ENCODE measurements at places on chromosomes 12 and 14.

- no peak for DNase-seq
Measured at GRCh38 chr14:103223818-103224352, 100.6 kb downstream of the TNFAIP2 start.

DNA sequence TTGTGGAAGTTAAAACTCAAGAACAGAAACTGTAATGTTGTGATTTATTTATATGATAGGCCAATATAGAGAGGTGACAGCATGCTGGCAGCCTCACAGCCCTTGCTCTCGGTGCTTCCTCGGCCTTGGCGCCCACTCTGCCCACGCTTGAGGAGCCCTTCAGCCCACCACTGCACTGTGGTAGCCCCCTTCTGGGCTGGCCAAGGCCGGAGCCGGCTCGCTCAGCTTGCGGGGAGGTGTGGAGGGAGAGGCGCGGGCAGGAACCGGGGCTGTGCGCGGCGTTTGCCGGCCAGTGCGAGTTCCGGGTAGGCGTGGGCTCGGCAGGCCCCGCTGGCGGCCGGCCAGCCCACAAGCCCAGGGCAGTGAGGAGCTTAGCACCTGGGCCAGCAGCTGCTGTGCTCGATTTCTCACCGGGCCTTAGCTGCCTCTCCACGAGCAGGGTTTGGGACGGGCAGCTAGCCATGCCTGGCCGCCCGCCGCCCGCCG, 65.8 kb upstream of the SLC8A3 start:
- no peak for DNase-seq

- no peak for DNase-seq
Measured at GRCh38 chr12:87163122-87163521, 866.1 kb downstream of the C12orf50 start.

- DNase-seq, result no peak
Measured at GRCh38 chr12:28189784-28190320, 404 bp upstream of the CCDC91 start.

- DNase-seq, result peak; percentile 98
Measured at GRCh38 chr12:124927201-124928094, 13.0 kb upstream of the UBC start.

GRCh38 chr12:1197264-1198018, 206.4 kb downstream of the ERC1 start:
- no peak for DNase-seq

- DNase-seq, result no peak
Measured at GRCh38 chr12:2266666-2267620, 214.2 kb downstream of the CACNA1C start.

DNA sequence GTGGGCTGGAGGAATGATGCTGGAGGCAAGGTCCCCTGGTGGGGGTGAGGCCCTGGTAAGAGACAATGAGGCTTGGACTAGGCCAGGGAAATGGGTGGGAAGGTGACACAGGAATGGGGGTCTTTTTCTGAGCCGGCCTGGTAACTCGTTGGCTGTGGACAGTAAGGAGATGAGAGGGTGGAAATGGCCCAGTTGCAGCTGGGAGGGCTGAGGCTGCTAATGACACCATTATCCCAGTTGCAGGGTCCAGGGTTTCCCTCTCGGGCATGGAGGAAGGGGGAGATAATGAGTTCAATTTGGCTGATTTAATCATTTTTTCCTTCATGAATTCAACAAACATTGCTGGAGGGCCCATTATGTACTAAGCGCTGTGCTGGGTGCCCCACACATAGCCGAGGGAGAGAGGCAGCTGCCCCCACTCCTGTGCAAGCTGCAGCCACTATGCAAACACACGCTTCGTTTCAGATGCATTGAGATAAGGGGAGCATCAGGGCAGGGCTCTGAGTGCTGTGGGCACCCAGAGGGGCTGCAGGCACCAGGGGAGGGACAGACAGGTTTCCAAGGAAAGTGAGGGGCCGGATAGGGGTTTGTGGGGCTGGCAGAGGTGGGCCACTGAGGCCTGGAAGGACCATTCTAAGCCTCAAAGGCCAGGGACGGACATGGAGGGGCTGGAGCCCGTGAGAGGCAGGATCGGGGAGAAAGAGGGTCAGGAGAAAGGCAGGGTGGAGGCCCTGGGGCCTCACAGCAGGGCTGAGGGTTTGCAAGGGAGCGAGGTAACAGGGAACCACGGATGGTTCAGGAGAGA, 43.2 kb upstream of the MEG3 start:
- no peak for DNase-seq

- DNase-seq, result no peak
Measured at GRCh38 chr12:52542785-52543318, 10.1 kb downstream of the KRT71 start.

DNA sequence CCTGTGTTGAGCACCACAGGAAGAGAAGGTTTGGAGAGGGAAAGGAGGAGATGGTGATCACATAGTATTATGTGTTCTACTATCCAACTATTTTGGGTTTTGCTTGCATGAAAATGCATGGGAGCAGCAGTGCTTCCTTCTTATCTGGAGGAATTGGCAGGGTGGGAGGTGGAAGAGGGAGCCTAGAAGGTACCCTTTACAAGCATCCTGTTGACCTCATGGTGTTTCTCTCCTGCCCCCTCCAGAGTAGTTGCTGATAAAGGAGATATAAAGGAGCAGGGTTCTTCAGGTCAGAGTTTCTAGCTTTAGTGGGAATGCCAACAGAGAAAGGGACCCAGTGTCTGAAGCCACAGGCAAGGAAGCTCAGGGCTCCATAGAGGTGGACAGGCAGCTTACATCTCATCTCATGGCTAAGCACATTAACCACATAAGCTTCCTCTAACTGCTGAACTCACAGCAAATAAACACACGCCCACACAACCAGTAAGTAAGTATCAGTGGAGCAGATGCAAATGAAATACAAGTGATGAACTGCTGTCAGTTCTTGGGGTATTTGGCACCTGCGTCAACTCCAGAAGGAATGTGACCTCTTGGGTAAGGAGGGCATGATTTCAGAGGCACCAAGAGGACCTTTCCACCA, 174.2 kb upstream of the SLC38A2 start:
- no peak for DNase-seq

- no peak for DNase-seq
Measured at GRCh38 chr14:100155049-100155621, 4.3 kb downstream of the DEGS2 start.

GRCh38 chr12:4331842-4332241, 10.8 kb downstream of the TIGAR start:
- no peak for DNase-seq

DNA sequence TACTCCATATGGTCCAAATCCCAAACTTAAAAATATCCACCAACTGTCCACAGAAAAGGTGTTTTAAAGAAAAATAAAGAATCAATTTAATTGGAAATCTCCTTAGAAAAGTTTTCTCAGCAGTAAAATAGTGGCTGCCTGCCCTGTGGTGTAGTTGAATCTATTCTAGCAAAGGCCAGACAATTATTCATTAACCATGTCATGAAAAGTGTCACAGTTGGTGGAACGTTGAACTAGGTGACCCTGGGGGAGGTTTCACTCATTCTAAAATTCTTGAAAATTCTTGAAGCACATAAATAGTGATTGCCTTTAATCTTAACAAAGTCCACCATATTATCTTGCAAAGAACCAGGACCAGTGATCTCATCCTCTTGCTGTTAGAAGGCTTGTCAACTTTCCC, 78.4 kb upstream of the GZMB start:
- no peak for DNase-seq

DNA sequence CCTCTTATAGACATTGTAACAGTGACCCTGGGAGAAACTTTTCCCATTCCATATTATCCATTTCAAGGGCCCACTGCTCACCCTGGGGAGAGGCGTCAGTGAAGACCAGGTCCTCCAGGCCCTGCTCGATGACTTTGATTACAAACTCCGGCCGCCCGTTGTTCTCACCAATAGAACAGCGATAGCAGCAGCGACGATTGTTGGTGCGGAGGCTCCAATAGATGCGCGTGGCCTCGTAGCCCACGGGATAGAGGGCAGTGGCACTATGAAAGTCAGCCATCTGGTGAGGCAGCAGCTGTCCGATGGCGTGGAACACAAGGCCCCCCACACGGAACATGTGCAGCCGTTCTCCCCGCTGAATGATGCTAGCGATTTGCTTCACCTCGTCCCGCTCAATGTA, 7.5 kb upstream of the PRKAG1 start:
- DNase-seq, result no peak

GRCh38 chr12:111448846-111449790, 43.4 kb downstream of the SH2B3 start:
- peak; percentile 51 for DNase-seq

DNA sequence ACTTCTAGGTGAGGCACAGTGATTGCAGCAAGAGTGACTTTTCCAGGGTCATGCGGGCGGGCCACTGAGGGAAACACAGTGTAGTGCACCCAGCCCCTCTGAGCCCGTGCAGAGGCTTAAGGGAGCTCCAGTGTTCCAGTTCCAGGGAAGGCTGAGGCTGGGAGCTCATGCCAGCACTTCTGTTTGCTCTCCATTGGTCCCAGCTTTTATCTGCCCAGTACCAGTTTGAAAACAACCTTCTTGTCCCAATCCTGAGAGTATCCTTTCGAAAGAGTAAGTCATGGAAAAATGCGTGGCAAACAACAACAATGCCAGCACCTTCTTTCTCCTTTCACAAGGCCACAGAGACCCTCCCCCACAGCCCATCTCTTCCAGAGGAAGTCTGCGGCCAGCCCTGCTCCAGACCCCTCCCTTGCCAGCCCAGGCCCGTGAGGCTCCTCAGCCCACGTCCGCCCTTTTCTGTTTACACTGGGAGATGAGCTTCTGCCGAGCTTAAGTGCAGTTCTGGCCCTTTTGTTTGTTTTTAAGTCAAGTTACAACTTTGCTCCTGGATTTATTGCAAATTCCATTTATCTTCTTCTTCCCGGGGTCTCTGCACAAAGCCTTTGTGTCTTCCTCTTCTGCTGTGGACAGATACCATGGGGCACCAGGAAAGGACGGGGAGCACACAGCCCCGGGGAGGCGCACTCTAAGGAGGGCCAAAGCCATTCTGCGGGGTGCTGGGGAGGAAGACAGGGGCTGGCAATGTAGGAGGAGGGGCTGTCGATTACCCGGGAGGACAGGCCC, 185.6 kb downstream of the ZFP36L1 start:
- no peak for DNase-seq

DNA sequence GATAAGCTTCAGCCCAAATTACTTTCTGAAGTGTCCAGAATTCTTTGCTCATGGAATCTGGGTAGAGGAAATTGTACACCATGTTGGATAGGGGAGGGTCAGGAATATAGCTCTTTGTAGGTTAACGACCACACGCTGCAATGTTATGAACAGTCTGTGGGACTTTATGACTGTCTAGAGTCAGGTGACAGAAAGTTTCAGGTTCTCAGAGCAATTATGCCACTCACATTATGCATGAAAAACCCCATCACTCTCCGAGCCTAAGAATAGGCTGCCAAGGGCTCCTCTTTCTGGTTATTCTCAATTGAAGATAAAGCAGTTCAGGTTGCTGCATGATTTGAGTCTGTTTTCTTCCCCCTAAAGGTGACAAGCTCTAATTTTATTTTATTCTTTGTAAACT, 430.9 kb downstream of the ATP23 start:
- DNase-seq, result no peak
